C1 segment of cervical spinal cord (tissue), 14 donors: ENCODE measurements at places on chromosomes 12 and 14.

DNA sequence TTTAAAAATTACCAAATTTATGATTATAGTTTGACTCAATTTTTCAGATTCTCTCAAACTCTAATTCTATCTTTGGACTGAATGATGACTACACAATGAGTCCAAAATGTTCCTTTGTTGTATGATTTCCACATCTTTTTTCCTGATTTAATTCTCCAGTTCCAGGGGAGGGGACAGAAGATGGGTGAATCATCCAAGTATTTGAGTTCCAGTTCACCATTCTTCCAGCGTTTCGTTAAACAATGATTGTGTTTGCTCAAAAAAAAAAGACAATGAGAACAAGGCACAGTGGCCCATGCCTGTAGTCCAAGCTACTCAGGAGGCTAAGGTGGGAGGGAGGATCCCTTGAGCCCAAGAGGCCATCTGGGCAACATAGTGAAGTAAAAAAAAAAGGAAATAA, 23.8 kb downstream of the BAZ1A start:
- no peak for DNase-seq

DNA sequence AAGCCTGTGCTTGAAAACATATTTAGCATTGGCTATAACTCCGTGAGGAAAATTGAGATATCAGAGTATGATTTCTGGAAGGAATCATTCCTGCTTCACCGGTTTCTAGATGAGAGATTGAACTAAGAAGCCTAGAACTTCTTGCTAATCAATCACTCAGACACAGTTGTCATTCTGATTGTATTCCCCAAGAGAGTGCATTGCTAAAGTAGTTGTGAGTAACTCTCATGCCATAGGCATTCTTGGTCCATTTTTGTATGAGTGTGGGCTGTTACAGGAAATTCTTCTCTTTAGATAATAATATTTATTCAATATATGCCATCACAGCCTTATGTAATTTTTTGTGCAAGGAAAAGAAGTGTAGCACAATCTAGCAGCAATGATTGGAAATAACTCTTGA, 893.3 kb upstream of the MDGA2 start:
- no peak for DNase-seq

GRCh38 chr14:72894623-72895378, 900 bp upstream of the DPF3 start:
- DNase-seq: peak; percentile 39

DNA sequence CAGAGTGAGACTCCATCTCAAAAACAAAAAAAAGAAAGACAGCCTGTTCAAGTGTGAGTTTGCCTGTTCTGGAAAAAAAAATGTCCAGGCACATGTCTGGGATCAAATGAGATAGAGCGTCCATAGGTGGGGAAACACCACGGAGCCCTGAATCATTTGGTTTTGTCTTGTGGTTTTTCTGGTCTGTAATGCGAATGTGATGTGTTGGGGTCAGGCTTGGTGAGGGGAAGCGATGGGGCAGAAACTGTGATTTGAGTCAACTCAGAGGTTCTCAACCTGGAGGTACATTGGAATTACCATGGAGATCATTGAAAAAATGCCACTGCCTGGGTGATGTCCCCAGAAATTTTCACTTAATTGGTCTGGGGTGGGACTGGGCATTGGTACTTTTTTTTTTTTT, 183.9 kb upstream of the PWP1 start:
- DNase-seq: no peak

DNA sequence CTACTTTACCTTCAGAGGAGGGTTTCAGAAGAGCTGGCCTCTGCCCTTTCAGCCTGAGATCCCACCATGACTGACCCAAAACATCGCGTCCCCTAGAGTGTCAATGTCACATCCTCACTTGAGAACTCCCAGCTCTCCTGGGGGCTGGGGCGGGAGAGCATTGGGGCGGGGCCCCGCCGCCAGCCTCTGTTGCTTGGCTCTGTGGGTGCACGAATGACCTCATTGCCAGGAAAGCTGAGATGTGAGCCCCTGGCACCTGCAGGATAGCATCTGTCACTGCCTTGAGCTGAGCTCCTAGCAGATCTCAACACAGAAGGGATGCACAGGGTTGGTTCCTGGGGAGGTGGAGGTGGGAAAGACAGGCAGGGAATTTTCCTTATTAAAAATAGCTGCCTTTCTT, 20.6 kb upstream of the MYL2 start:
- no peak for DNase-seq

DNA sequence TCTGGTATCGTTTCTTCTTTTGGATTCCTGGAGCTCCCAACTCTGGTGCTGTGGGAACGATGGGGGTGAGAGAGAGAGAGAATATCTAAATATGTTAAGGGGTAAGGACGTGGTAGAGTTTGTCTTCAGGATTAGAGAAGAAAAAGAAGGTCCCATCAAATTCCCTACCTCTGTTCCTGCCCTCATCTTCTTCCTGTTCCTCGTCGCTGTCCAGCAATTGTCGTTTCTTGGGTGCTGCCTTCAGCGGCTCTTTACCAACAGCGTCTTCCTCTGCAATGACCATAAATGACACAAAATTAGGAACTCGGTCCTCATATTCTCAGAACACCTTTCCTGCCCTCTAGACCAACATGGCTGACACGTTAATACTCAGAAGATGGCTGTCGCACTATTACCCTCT, 31.5 kb downstream of the TIMELESS start:
- DNase-seq: no peak

DNA sequence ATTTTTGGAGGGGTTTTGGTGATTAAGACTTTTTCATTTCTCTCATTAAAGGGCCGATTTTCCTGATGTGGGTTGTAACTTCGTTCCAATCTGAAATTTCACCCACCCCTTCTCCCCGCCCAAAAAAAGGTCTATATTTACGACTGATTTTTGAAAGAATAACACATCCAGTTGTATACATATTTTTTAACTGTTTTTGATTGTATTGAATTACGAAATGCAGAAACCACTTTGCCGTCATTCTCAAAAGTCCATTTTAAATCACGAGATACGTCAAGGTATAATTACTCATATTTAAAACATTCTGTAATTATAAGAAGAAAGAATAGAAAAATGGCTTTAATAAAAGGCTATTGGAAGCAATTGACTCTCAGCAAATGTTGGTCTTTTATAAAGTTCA, 520.7 kb downstream of the MED13L start:
- DNase-seq: no peak

DNA sequence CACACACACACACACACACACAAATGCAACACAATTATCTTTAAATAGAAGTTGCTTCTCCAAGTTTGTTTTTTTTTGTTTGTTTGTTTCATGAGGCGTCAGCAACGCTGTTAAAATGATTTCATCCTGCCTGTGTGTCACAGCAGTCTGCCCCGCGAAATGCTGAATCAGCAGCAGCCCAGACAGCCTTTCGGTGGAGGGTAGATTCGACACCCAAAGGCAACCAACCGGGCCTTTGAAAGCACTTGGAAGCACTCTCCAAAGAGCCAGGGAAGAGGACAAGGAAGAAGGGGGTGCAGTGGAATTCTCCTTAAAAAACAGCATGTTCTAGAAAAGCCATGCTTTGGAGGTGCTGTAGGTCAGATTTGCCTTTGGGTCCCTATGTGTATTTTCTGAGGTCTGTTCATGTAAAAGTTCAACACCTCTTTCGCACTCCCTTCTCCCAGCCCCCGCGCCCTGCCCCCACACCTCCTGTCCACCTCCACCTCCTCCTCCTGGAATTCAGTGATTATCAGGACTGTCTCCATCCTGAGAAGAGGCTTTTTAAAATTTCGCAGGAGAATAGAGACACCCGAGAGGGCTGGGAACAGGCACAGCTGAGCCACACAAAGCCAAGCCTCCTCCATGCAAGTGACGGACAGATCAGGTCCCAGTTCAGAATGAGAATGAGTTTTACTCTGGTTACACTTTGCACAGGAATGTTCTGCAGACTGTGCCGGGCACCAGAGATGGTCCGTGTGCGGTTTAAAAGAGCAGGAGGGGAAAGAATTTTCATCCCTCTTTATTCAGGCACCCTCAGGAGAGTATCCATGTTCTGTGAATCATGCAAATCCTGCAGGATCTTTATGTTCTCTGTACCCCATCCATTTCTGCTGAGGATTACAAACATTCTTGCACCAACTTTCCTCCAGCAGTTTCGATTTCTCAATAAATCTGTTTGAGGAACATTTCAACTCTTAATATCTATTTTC, 177.9 kb downstream of the ETV6 start:
- DNase-seq: no peak
